ENCODE measurements at places on chromosomes 7 and 10.

GRCh38 chr7:95723583-95724180 lies 48.7 kb upstream of the DYNC1I1 start:
- DNase-seq = no peak

- DNase-seq = no peak
Observed at GRCh38 chr10:80167471-80168161, 35.1 kb downstream of the PLAC9 start.

DNA sequence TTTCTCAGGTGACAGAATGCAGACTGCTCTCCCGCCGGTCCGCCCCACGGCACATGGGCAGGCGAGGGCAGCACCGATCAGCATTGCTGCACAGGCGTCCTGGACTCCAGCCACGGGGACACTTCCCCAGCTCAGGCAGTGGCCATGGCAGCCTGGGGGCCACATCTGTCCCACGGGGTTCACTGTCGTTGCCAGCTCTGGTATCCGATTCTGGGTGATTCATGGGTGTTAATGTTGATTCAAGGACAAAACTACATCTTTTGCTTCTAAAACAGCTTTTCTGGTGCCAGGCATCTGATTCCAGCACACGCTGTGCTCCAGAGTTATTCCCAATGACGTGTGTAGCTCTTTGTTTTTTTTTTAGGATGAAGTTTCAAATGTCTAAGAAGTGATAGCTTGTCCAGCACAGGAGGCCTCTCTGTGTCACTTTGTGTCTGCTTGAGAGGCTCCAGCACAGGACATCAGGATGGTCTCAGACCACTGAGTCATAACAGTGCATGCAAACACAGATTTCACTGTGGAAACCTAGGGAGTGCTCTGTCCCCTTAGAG lies 218.0 kb downstream of the WDR37 start:
- no peak for DNase-seq

- DNase-seq = no peak
Observed at GRCh38 chr7:82012453-82012852, 242.6 kb upstream of the HGF start.

GRCh38 chr10:91023700-91024398 lies 103.0 kb upstream of the ANKRD1 start:
- DNase-seq = no peak

- DNase-seq = no peak
Observed at GRCh38 chr10:29730969-29731368, 96.2 kb upstream of the SVIL start.

- no peak for DNase-seq
Observed at GRCh38 chr7:13702251-13702650, 287.2 kb downstream of the ETV1 start.

All from GM19239 (cell line).